ENCODE measurements at places on chromosomes 5 and 9. TPM values are rescaled to one million over a fixed set of nuclear protein-coding genes. Genes with fewer than 3 reads are reported as not detected.

The DNAH5 gene
- not detected for total RNA-seq

The DRD1 gene
- total RNA-seq = not detected

The ESM1 gene
- total RNA-seq = 0.42 TPM

The SPATA31E1 gene
- total RNA-seq = not detected

The RNF183 gene
- total RNA-seq = not detected

The CDC25C gene
- total RNA-seq = 0.37 TPM

The IFNE gene
- not detected for total RNA-seq

The CBY3 gene
- total RNA-seq = not detected

The PCDHGA2 gene
- not detected for total RNA-seq

The QRFP gene
- not detected for total RNA-seq

The NRARP gene
- total RNA-seq = 1.6 TPM

The PCDHB14 gene
- not detected for total RNA-seq

The TRAPPC13 gene
- 17.7 TPM for total RNA-seq

The PCA3 gene
- total RNA-seq = not detected

The PDE8B gene
- total RNA-seq = not detected

The TSLP gene
- total RNA-seq = not detected

The SPINK13 gene
- total RNA-seq = not detected

The APC gene
- total RNA-seq = 40.5 TPM

The HTR1A gene
- not detected for total RNA-seq

The GPX8 gene
- not detected for total RNA-seq
